ENCODE measurements at places on chromosomes 1 and 21.
A peak's percentile ranks its signal among the peaks of the same experiment; 100 is the strongest.

DNA sequence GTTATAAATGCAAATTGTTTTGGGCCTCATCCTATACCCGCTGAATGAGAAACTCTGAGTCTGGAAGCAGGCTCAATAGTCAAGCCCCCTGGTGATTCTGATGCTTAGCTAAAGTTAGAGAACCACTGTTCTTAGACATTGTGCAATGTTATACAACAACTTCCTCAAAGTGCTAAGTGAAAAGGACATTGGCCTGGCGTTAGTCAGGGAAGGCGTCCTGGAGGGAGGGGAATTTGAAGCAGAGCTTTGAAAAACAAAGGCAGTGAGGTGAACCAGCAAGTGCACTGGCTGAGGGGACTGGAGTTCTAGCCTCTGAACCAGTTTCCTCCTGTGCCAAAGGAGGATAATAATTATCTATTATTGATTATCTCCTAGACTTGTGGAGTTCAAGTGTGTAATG is 5.1 kb downstream of the CD1D start:
- DNase-seq: peak; percentile 55

GRCh38 chr1:52585474-52585873 is 16.7 kb upstream of the GPX7 start:
- no peak for DNase-seq

GRCh38 chr1:154342836-154343472 is 17.6 kb downstream of the ATP8B2 start:
- peak; percentile 66 for DNase-seq

GRCh38 chr1:181100934-181101333 is 12.4 kb downstream of the IER5 start:
- no peak for DNase-seq

GRCh38 chr1:40409467-40409866 is 35.9 kb downstream of the SMAP2 start:
- DNase-seq: no peak

GRCh38 chr1:20192364-20192763 is 6.0 kb upstream of the PLA2G2C start:
- no peak for DNase-seq

DNA sequence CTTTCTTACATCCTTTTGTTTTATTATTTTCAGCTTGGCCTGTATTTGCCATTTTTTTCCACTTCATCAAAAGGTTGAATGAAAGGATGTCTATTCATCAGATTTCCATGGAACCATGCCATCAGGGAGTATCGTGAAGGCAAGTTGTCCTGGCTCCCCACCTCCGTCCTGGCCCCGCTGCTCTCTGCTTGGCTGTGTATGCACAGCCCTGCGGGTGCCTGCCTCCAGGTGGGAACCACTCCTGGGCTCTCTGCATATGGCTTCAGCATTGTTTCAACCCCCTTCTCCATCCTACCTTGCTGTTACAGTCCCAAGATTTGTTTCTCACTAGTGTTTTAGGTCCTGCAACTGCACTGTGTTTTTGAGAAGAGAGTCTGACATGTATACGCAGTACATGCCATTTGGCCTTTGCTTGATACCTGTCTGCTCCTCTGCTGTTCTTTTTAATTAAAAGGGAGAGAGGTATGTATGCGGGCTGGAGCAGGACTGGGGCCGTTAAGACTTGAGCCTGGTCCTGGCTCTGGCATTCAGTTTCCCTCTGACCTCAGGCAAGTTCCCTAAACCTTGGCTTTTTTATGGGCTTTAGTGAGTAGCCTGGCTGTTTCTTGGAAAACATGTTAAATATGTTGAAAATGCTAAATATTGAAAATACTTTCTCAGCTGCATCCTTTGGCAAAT is 69.9 kb upstream of the GCLM start:
- DNase-seq: no peak

DNA sequence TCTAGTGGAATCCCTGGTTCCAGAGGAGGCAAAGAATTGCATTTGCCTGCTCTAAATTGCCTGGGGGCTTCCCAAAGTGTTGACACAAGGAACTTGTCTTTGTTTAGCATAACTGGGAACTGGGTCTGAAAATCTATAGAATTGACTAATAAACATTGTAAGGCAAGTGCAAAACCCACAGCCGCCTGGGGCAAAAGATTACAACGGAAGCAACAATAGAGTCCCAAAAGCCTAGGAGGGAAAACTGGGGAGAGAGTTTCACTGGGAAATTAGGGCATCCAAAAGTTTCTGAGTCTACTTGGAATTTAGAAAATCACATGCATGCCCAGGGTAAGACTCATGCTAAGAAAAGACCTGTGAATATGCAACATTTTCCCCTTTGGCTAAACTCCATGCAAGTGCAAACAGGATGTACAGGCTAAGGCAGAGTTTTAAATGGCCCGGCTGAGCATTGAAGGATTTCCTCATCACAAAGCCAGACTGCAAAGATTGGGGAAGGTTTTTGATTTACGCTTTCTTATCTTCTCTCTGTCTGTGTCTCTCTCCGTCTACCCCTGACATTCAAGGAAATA is 725.3 kb upstream of the NCAM2 start:
- DNase-seq: no peak

DNA sequence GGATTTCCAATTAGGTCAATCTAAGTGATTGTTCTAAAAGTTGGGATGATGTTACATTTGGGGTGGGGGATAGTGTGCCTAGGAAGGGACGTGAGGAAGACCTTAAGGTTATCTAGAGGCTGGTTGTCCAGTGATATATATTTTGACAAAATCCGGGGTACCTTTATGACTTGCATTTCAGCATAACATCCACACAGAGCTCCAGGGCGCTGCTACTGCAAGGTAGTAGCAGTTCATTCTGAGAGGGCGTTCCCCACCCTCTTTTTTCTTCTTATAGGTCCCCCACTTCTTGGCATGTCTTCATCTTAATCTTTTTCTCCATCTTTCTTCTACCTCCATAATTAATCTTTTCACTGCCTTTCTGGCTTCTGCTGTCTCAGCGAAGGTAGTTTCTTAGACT is 161.9 kb downstream of the CACNA1E start:
- no peak for DNase-seq

GRCh38 chr1:18452550-18452949 is 28.2 kb upstream of the KLHDC7A start:
- no peak for DNase-seq

DNA sequence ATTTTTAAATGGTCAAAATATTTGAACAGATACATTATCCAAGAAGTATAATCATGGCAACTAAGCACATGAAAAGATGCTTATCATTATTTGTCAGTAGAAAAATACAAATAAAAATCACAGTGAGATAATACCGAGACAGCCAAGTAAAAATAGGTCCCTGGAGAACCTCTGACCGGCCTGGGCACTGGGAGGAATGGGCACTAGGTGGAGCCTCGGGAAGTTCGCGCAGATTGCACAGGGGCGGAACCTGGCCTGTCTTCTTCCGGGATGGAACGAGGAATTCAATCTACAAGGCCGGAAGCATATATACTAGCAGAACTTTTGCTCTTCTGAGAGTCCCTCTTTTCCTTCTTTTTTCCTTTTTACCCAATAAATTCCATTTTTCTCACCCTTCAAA is 148.5 kb upstream of the CHRM3 start:
- no peak for DNase-seq

DNA sequence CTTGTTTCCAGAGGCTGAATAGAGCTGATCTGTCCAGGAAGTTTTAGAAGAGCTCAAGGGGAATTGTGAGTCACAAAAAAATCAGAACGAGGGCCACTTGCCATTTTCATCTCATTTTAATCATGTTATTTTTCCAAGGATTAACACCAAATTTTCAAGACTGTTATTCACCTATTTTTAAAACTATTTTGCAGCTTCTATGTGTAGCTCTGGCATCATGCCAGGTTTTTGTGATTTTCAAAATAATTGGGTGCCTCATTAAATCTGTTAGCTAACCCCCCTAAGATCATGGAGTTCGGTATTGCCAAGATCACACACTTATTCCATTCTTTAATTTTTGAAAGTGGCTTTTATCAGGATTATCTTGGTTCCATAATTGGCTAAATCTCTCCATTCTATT is 90.9 kb downstream of the RGS7 start:
- no peak for DNase-seq

- DNase-seq: no peak
Observed at GRCh38 chr1:6770751-6771440, 14.4 kb upstream of the CAMTA1 start.

DNA sequence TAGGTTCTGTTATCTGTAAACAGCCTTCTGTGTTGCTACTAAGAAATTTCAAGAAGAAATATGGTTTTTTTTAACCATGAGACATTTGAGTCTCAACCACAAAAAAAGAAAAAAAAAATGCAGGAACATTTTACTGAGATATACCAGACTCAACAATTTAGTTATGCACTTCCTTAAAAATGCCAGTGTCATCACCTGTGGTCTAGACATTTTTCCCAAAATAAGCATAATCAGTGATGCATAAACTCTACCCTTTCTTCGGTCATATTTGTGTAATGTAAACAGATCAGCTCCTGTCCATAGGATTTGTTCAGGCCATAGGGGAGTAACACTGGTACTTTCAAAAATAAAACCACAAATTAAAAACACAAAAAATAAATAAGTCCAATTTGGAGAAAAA is 122.6 kb upstream of the TNFSF4 start:
- DNase-seq: no peak

GRCh38 chr1:44315521-44315920 is 39.5 kb downstream of the ERI3 start:
- no peak for DNase-seq

DNA sequence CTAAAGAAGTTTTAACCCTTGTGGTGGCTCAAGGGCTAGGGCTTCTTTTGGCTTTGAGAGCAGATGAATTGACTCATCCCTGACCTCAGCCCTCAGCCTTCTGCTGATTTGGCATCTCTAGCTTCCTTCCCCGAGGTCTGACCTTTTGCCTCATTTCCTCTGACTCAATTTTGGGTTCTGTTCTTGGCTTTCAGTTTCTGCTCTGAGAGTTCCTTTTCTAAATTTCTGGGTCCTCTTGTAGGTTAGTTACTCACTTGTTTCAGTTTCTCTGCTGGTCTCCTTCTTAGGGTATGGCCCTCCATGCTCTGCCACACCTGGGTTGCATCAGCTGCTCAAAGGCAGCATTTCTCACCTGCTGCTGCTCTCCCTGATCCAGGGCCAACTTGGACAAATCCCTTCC is 19.4 kb downstream of the PDE4B start:
- peak; percentile 85 for DNase-seq

DNA sequence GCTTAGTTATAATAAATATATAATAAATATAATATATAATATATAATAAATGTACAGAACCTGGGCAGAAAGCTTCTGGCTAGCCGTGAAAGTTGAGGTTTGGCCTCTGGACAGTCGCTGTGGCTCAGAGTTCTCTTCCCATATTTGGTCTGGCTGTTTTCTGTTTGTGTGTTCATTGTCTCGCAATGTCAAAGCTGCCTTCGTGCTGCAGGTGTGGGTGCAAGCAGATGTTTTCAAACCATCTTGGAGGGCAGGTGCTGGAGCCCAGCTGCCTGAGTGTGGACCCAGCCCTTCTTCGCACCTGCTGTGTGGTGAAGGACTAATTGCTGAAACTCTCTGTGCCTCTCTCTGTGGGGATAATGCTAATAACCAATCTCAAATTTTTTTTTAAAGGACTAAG is 3.6 kb upstream of the CSTB start:
- no peak for DNase-seq

- no peak for DNase-seq
Observed at GRCh38 chr1:27074175-27074780, 61.6 kb upstream of the TENT5B start.

DNA sequence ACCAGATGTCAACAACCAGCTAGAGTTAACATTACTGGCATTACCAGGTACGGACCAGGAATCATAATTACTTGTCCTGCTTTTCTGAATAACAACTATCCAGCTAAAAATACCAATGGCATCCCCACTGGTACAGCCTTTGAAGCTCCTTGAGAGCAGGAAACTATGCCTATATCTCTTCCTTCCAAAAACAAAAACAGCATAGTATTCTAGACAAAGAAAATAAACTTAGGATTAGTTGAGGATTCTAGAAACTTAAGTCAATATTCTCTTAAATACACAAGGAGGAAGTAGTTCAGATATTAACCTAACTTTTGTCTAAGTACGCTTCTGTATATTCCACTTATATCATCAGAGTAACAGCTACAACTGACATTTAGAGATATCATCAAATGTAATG is 3.0 kb downstream of the FUBP1 start:
- DNase-seq: no peak

DNA sequence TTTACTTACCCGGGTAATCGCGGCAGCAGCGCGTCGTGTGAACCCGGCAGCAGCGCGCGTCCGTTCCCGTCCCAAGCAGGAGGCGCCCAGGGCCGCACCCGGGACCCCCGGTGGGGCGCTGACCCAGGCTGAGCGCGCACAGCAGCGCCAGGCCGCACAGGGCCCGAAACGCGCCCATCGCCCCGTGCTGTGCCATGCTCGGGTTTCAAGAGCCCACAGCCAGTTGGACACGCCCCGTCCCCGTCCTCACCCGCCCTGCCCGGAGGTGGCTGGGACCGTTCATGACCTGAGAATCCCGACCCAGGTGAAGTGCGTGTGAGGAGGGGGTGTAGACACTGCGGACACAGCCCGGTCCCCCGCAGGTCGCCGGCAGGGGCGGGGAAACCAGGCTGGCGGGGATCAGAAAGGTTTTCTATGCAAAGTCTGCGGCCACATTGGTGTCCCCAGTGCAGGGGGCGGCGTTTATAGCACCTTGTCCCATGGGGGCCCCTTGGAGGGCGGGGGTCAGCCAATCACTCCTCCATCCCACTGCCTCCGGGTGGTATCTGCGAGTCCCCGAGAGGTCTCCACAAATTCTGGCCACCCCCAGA is at the start of gene TNFRSF18:
TSS of gene TNFRSF18 (minus strand) at position 217 of the 590 bp plus-strand sequence. CDS start at position 196, 21 bp downstream.
- no peak for DNase-seq

- DNase-seq: no peak
Observed at GRCh38 chr1:20082772-20083171, 12.8 kb downstream of the PLA2G5 start.

GRCh38 chr21:25350056-25350455 is 257.2 kb downstream of the MRPL39 start:
- DNase-seq: no peak

GRCh38 chr1:99669821-99670220 is 23.9 kb downstream of the PALMD start:
- DNase-seq: no peak

DNA sequence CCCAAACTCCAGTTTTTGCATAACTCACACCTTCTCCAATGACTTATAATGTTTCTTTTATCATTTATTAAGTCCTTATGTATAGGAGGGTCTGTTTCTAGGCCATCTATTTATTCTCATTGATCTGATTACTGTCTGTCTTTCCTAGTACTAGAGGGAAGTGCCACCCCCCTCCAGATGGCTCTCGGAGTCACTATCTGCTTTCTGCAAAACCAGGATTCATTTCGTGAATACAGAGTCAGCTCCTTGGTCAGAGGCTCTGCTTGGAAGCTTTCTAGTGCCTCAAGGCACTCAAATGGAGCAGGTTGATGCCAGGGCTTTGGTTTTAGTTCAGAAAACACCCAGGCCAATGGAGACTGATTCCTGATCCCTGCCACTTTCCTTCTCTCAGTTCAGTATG is 102.3 kb upstream of the CD34 start:
- DNase-seq: no peak

DNA sequence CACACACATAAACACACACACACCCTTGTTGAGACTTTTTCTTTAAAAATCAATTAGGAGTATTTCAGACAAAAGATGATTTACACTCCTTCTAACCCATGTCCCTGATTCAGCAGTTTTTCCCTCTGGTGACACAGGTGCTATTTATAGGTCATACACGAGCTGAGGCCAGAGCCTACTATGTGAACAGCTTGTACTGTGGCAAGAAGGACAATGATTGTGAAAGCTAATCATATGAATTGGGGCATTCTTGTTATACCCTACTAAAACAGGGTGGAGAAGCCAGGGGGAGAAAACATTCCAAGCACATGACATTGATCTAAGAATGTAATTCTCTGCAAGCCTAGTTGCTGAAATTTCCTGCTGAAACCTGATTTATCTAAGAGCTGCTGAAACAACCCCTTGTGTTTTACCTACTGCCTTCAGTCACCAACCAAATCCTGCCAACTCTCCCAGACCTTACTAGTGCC is 60.3 kb downstream of the XCL1 start:
- no peak for DNase-seq
